Naive thymus-derived CD8-positive, alpha-beta T cell (primary cell): ENCODE measurements at places on chromosomes 4 and X. TPM values are rescaled to one million over a fixed set of nuclear protein-coding genes. Genes with fewer than 3 reads are reported as not detected.

- no peak for DNase-seq
These were observed 201.6 kb downstream of the CPE start for GRCh38 chr4:165580351-165580905.

GRCh38 chr4:162839814-162840213, 326.9 kb downstream of the NAF1 start:
- no peak for DNase-seq

- DNase-seq, result no peak
These were observed 348.1 kb upstream of the ATOH1 start for GRCh38 chr4:93480452-93480851.

- DNase-seq, result no peak
These were observed 781.1 kb downstream of the RAB28 start for GRCh38 chr4:12703036-12703435.

DNA sequence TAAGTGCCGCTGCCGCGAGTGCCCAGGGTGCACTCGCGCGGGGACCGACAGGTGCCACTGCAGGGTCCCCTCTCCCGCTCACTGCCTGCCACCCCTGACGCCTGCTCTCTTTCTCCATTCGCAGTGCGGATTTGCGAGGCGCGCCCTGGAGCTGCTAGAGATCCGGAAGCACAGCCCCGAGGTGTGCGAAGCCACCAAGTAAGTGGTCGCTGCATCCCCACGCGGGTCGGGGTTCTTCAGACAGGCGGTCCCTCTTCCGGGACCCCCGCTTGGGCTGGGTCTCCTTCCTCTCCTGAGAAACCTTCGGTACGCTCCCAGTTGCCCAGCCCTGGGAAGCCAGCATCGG, 547 bp downstream of the GUCY1A1 start:
- DNase-seq, result peak; percentile 3

DNA sequence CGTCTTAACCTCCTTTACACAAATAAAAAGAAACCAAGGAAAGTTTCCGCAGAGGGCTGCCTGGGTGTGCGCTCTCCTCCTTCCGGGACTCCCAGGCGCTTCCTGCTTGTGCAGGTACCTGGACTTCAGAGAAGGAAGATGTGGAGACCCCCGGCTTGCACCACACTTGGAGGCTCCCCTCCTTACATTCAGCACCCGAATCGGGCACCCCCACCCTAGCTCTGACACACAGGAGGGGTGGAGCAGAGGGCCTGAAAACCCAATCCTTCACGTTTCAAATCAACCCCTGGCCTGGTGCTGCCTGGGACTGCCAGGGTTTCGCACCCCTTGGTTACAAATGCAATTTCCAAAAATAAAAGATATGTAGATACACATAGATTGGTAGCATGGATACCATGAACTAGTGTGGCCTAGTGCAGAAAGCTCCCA, 3.1 kb downstream of the NKX3-2 start:
- no peak for DNase-seq

- DNase-seq, result no peak
These were observed 58.1 kb upstream of the BCOR start for GRCh38 chrX:40155589-40156469.

The GPR82 gene
- total RNA-seq, result not detected
